ENCODE measurements at places on chromosomes 3 and 15.

GRCh38 chr3:148938936-148939335 lies 52.4 kb upstream of the GYG1 start:
- H3K4me1 ChIP-seq, result peaks cover 39% of the 10 kb centered on the region
- H3K4me3 ChIP-seq, result peak overlapping the region; percentile 14
- peak overlapping the region; percentile 31 for H3K27ac ChIP-seq
- DNase-seq, result no peak

GRCh38 chr3:184651904-184652303 lies 60.0 kb downstream of the MAGEF1 start:
- H3K4me3 ChIP-seq, result no peak overlapping the region
- H3K36me3 ChIP-seq, result peaks cover 5% of the 10 kb centered on the region
- DNase-seq, result no peak
- no peak overlapping the region for H3K27ac ChIP-seq

GRCh38 chr3:136955813-136956212 lies 2.0 kb upstream of the IL20RB start:
- H3K36me3 ChIP-seq, result peaks cover 4% of the 10 kb centered on the region
- H3K4me1 ChIP-seq, result peaks cover 15% of the 10 kb centered on the region
- no peaks in the 10 kb centered on the region for H3K27me3 ChIP-seq
- H3K27ac ChIP-seq, result no peak overlapping the region
- no peak for DNase-seq

DNA sequence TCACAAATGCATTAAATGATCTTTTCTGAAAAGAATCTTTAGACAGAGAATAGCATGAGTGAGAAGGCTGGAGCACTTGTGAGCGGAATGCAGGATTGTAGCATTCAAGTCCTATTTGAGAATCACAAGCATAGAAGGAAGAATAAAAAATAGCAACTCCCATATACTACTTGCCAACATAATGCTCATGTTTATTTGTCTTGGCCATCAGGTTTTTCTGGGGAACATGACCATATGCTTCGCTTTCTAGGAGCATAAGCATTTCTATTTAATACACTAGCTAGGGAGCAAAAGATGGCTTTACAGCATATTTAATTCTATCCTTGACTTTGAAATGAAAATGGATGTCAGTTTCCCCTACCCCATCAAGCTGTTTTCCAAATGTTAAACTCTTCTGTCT lies 170.3 kb upstream of the MITF start:
- H3K4me1 ChIP-seq, result no peaks in the 10 kb centered on the region
- DNase-seq, result no peak
- H3K4me3 ChIP-seq, result no peak overlapping the region
- H3K27me3 ChIP-seq, result no peaks in the 10 kb centered on the region
- no peaks in the 10 kb centered on the region for H3K36me3 ChIP-seq

DNA sequence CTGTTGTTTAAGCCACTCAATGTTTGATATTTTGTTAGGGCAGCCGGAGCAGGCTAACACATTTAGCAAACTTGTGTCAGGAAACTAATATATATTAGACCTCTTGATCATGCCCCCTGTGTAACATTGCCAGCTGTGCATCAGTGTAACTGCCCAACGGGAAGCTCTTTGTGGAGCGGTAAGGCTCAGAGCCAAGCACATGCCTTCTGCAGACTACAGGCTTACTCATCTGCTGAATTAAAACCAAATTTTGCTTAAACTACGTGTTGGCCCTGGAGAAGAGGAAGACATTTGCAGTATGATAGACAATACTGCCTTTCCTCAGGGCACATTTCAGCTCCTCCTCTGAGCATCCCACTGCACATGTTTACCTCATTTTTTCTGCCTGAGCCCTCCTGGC lies 50.5 kb upstream of the KCNMB2 start:
- H3K4me3 ChIP-seq, result no peak overlapping the region
- no peak overlapping the region for H3K27ac ChIP-seq
- H3K36me3 ChIP-seq, result no peaks in the 10 kb centered on the region
- no peaks in the 10 kb centered on the region for H3K4me1 ChIP-seq

- peaks cover 16% of the 10 kb centered on the region for H3K4me1 ChIP-seq
- H3K27ac ChIP-seq, result no peak overlapping the region
- H3K27me3 ChIP-seq, result no peaks in the 10 kb centered on the region
- no peaks in the 10 kb centered on the region for H3K36me3 ChIP-seq
- no peak for DNase-seq
- no peak overlapping the region for H3K4me3 ChIP-seq
These were observed 457.5 kb downstream of the EDEM1 start for GRCh38 chr3:5644773-5645670.

GRCh38 chr15:88894348-88894818 lies 961 bp downstream of the HAPLN3 start:
- peak overlapping the region; percentile 62 for H3K4me3 ChIP-seq
- peaks cover 29% of the 10 kb centered on the region for H3K4me1 ChIP-seq
- DNase-seq, result peak; percentile 57

DNA sequence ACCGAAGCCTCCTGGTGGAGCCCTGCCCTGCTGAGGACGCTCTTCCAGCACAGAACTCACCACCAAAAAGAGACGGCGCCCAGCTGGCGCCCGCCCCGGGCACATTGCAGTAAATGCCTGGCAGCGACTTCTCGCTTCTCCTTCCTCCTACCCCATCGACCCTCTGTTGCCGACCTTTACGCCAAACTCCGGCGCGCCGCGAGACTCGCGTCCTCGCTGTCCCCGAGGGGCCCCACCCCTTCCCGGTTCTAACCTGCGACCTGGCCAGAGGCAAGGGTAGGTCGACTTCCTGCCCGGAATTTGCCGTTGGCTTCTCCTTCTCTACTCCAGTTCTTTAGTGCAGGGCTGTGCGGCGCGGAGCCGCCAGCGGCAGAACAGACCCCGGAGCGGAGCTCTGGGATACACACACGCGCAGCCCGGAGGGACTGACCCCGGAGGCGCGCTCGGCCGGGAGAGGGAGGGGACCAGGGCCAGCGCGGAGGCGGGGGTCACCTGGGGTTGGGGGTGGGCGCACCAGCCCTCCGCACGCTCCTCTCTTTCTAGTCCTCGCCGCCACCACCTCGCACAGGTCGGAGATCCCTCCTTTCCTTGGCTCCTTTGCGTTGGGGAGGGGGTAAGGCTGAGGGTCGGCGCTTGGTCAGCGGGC lies 226.6 kb upstream of the AZI2 start:
- peaks cover 23% of the 10 kb centered on the region for H3K4me1 ChIP-seq
- peaks cover 72% of the 10 kb centered on the region for H3K27me3 ChIP-seq
- no peak overlapping the region for H3K27ac ChIP-seq
- peak; percentile 32 for DNase-seq
- H3K4me3 ChIP-seq, result peak overlapping the region; percentile 93
- no peaks in the 10 kb centered on the region for H3K36me3 ChIP-seq

DNA sequence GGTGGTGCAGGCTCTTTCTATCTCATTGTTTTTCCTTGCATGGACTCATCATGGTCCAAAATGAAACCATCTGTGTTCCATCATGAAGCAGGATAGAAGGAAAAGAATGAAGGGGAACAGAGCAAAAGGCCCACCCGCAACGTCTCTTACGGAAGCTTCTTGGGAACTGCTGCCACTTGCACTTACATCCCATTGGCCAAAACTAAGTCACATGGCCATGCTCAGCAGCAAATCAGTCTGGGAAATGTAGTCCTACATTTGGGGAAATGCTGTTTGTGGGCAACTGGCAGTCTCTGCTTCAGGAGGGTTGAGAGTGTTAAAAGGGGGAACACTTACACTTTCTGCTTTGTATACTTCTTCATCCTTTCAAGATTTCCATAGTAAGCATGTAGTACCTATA lies 191.6 kb downstream of the SV2B start:
- H3K27me3 ChIP-seq, result peaks cover 45% of the 10 kb centered on the region
- no peak for DNase-seq
- no peak overlapping the region for H3K4me3 ChIP-seq
- peaks cover 3% of the 10 kb centered on the region for H3K4me1 ChIP-seq

DNA sequence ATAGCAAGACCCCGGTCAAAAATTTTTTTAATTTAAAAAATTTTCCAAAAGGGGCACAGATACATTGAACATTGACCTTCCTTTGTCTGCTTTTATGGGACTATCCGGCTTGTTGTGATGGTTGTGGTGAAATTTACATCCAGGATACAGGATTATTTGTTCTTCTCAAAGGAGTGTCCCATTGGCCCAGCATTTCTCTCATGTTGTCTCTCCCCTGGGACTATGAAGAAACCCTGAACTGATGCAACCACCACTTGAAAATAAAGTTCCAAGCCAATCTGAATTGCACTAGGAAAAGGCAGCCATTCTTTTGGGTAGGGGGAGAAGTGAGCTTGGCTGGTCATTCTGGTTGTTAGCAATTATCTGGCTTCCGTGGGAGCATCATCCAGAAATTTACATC lies 58.4 kb downstream of the PPARG start:
- no peaks in the 10 kb centered on the region for H3K36me3 ChIP-seq
- H3K4me1 ChIP-seq, result no peaks in the 10 kb centered on the region
- peaks cover 30% of the 10 kb centered on the region for H3K27me3 ChIP-seq
- no peak overlapping the region for H3K27ac ChIP-seq
- no peak overlapping the region for H3K4me3 ChIP-seq

GRCh38 chr3:194773216-194773615 lies 87.5 kb downstream of the FAM43A start:
- H3K27ac ChIP-seq, result peak overlapping the region; percentile 2
- H3K4me1 ChIP-seq, result peaks cover 17% of the 10 kb centered on the region
- DNase-seq, result no peak
- H3K36me3 ChIP-seq, result no peaks in the 10 kb centered on the region
- peaks cover 30% of the 10 kb centered on the region for H3K27me3 ChIP-seq

- H3K4me3 ChIP-seq, result no peak overlapping the region
- no peak overlapping the region for H3K27ac ChIP-seq
- peaks cover 14% of the 10 kb centered on the region for H3K4me1 ChIP-seq
- no peak for DNase-seq
These were observed 280.2 kb upstream of the ICE2 start for GRCh38 chr15:60758961-60759729.

GRCh38 chr3:167772992-167773391 lies 37.5 kb downstream of the SERPINI1 start:
- no peak overlapping the region for H3K27ac ChIP-seq
- no peaks in the 10 kb centered on the region for H3K36me3 ChIP-seq
- DNase-seq, result no peak
- no peaks in the 10 kb centered on the region for H3K27me3 ChIP-seq

- peak; percentile 20 for DNase-seq
- no peaks in the 10 kb centered on the region for H3K27me3 ChIP-seq
- H3K36me3 ChIP-seq, result no peaks in the 10 kb centered on the region
- H3K4me1 ChIP-seq, result peaks cover 8% of the 10 kb centered on the region
- H3K4me3 ChIP-seq, result no peak overlapping the region
These were observed 238.5 kb downstream of the WDR72 start for GRCh38 chr15:53520996-53521395.

DNA sequence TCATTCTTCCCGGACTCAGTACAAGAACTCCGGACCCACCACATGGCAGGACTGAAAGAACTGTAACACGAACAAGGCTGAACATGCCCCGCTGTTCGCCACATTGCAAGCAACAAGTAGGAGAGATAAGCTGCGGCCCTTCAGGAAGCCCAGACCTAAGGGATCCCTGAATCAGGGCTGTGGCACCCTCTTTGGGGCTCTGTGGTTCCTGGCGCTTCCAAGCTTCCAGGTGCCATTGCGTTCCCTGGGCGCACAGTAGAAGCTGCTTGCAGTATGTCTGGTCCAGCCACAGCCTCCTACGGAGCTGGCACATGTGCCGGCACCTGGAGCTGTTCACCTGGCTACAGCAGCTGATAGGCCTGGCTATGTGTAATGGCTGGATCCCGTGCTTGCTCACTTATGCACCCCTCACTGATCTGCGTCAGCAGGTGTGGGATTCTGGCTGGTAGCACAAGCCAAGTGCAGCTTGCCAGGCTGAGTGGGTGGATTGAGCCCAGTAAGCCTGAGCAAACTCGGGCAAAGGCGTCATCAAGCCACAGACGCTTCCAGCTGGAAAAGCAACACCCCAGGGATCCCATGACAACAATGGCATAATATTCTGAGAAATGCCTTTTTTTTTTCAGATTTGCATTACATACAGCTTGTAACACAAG lies 748.6 kb upstream of the GBE1 start:
- no peaks in the 10 kb centered on the region for H3K36me3 ChIP-seq
- H3K4me3 ChIP-seq, result no peak overlapping the region
- no peaks in the 10 kb centered on the region for H3K4me1 ChIP-seq
- DNase-seq, result no peak

- H3K27ac ChIP-seq, result no peak overlapping the region
- DNase-seq, result no peak
These were observed 22.1 kb downstream of the PLA2G4D start for GRCh38 chr15:42072141-42072685.

DNA sequence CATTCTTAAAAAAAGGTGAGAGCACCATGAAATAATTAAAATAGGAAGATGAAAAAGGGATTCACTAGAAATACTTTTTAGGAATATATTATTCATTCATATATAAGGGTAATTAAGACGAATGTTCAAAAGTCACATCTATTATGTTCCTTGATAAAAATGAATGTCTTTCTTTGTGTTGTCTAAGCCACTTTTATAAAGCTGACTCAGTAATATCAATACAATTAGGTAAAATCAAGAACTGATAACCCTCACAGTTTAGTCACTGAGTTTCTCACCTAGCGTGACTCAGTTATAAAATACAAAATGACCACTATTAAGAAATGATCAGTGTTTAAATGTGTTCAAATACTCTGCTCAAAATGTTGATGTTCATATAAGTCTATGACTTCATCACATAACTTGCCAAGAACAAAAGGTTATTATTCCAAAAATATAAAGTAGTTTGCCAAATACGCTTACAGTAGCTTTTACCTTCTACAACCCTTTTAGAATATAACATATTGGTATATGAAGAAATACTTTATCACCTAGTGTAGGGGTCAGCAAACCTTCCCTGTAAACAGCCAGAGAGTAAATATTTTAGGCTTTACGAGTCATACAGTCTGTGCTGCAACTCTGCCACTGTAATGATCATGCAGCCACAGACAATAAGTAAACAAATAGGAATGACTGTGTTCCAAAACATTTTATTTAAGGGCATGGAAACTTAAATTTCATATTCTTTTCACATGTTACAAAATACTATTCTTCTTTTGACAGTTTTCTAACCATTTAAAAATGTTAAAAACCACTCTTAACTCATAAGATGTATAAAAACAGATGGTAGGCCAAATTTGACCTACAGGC lies 369.8 kb downstream of the TBC1D5 start:
- no peak overlapping the region for H3K4me3 ChIP-seq
- H3K4me1 ChIP-seq, result no peaks in the 10 kb centered on the region
- H3K36me3 ChIP-seq, result no peaks in the 10 kb centered on the region

DNA sequence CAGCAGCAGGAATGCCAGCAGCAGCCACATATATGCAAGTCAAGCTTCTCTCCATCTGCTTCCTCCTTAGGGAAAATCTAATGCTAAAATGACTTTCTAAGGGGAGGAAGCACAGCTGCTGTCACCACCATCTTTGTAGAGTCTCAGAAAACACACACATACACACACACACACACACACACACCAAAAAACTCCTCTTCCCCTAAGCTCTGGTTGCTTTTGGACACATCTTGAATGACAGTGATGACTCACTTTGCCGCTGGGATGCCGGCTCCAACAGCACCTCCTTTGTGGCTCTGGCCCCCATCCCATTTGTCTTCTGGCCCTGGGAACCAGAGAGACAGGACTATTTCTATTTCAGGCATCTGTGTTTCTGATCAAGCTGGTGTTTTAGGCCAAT lies 124.8 kb upstream of the GOLIM4 start:
- H3K27me3 ChIP-seq, result no peaks in the 10 kb centered on the region
- no peaks in the 10 kb centered on the region for H3K36me3 ChIP-seq
- DNase-seq, result no peak

Data from neural crest cell (in vitro differentiated cells).